ENCODE measurements at places on chromosomes 16 and 17. TPM values are rescaled to one million over a fixed set of nuclear protein-coding genes. Genes with fewer than 3 reads are reported as not detected.

DNA sequence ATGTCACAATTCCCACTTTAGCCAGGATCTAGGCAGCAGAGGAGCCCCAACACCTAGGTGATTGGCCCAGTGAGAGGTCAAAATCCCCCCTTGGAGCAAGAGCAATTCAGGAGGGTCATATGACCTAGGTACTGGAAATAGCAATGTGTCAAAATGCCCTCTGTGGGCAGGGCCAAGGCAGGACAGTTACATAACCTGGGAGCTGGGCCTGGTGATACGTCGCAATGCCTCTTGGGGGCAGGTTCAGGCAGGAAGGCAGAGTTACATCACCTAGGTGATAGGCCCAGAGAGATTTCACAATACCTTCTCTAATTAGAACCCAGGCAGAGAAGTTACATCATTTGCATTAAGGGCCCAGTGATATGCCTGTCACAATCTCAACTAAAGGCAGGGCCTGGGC, 1906.3 kb downstream of the TP53TG3F start:
- DNase-seq, result no peak
- H3K4me1 ChIP-seq, result no peaks in the 10 kb centered on the region
- no peaks in the 10 kb centered on the region for H3K27me3 ChIP-seq
- H3K36me3 ChIP-seq, result no peaks in the 10 kb centered on the region

DNA sequence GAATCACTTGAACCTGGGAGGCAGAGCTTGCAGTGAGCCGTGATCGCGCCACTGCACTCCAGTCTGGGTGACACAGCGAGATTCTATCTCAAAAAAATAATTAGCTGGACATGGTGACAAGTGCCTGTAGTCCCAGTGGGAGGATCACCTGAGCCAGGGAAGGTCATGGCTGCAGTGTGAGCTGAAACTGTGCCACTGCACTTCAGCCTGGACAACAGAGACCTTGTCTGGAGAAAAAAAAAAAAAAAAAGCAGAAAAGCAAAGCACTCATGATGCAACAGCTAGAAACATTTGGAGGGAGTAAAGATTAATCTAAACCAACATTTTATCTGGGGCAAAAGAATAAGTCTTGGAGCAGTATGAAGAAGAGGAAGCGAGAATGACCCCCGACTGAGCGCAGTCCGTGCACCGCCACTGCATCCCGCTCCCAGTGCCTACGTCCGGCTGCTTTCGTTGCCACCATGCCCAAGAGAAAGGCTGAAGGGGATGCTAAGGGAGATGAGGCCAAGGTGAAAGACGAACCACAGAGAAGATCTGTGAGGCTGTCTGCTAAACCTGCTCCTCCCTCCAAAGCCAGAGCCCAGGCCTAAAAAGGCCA, 8.2 kb downstream of the PRPSAP1 start:
- no peak overlapping the region for H3K27ac ChIP-seq
- no peak for DNase-seq
- no peaks in the 10 kb centered on the region for H3K27me3 ChIP-seq
- peaks cover 69% of the 10 kb centered on the region for H3K36me3 ChIP-seq
- H3K4me1 ChIP-seq, result no peaks in the 10 kb centered on the region

GRCh38 chr17:79834565-79835469, 4.4 kb downstream of the CBX4 start:
- DNase-seq, result no peak
- H3K27ac ChIP-seq, result no peak overlapping the region
- H3K36me3 ChIP-seq, result peaks cover 54% of the 10 kb centered on the region
- peaks cover 81% of the 10 kb centered on the region for H3K4me1 ChIP-seq
- no peak overlapping the region for H3K4me3 ChIP-seq

DNA sequence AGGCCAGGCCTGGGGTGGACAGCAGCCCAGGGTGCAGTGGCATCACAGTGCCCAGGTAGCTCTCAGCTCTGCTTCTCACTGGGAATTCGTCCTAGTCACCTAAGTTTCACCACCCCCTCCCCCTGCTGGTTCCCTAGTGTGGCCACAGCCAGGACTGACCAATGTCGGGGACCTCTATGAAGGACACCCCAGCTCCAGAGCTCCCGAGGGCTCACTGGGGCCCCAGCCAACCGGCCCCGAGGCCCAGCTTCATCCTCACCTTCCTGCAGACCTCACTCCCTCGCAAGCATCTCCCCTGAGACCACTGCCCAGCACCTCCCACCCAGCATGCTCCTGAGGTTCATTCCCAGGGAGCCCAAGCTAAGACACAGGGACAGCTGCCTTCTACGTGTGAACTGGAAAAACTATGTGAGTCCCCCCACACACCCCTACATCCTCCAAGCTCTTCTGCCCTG, 4.9 kb downstream of the SPPL2C start:
- H3K27ac ChIP-seq, result no peak overlapping the region
- no peak for DNase-seq
- H3K4me3 ChIP-seq, result no peak overlapping the region
- H3K27me3 ChIP-seq, result peaks cover 3% of the 10 kb centered on the region
- H3K36me3 ChIP-seq, result peaks cover 6% of the 10 kb centered on the region

DNA sequence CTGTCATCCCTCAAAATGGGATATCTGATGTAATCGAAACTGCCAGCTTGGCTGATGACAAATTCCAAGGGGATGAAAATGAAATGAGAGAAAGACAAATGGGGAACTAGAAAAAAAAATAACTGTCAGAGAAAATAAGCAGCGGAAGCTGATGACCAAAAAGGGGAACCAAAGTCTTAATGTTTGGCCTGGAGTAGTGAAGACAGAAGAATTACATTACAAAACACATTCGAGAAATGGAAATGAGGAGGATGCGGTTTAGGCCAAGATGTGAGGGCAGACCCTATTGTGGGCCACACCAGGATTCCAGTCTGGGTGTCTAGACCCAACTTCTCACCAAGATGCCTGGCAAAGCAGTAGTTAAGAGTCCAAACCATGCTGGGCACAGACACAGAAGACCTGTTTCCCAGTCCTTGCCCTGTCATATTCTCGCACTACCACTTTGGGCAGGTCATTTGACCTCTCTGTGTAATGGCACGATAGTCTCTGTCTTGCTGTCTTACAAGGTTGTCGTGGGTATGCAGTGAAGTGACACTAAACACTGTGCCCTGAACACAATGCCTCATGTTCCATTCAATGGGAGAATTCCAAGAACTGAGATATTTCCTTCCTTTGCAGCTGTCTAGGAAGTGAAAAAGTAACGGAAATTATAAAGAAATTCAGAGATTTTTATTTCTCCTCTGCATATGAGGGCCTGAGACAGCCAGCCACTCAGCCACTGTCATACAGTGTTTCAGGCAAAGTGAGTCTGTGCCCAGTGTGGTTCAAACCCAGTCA, 12.3 kb upstream of the CCL2 start:
- no peaks in the 10 kb centered on the region for H3K36me3 ChIP-seq
- DNase-seq, result no peak
- peaks cover 7% of the 10 kb centered on the region for H3K4me1 ChIP-seq
- H3K27me3 ChIP-seq, result no peaks in the 10 kb centered on the region
- H3K4me3 ChIP-seq, result no peak overlapping the region

DNA sequence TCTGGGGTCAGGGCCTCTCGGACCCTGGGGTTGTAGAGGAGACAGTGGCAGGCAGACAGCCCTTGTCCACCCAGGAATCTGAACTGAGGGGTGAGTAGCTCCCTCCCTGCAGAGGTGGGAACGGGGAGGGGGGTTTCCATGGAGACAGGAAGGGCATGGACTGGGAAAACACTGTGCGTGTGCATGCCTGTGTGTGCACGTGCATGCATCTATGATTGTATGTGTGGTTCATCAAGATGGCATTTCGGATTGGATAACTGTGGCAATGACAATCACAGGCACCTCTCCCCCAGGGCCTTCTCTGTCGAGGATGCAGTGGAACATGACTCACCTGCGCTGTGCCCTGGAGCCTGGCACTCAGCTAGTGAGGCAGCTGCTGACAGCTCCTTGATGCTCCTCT, 6.1 kb upstream of the CD300C start:
- H3K36me3 ChIP-seq, result no peaks in the 10 kb centered on the region
- peaks cover 14% of the 10 kb centered on the region for H3K4me1 ChIP-seq
- no peak overlapping the region for H3K4me3 ChIP-seq
- DNase-seq, result no peak

CCDC200 gene
- polyA plus RNA-seq, result 11.0 TPM

All from spinal cord (tissue), 10 donors.